ENCODE measurements at places on chromosomes 7 and 10.
A peak's percentile ranks its signal among the peaks of the same experiment; 100 is the strongest.

DNA sequence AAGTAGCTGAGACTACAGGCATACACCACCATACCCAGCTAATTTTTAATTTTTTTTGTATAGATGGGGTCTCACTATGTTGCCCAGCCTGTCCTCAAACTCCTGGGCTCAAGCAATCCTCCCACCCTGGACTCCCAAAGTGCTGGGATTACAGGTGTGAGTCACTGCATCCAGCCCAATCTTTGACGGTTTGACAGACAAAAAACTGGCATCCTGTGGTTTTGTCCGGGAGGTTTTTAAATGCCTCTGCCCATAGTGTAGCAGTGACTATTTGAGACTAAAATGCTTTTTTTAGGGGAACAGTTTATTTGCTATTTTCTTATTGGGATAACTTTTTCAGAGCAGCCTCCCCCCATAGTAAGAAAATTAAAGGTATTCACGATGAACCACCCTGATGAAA is 523.7 kb upstream of the GALNT17 start:
- no peak for DNase-seq

DNA sequence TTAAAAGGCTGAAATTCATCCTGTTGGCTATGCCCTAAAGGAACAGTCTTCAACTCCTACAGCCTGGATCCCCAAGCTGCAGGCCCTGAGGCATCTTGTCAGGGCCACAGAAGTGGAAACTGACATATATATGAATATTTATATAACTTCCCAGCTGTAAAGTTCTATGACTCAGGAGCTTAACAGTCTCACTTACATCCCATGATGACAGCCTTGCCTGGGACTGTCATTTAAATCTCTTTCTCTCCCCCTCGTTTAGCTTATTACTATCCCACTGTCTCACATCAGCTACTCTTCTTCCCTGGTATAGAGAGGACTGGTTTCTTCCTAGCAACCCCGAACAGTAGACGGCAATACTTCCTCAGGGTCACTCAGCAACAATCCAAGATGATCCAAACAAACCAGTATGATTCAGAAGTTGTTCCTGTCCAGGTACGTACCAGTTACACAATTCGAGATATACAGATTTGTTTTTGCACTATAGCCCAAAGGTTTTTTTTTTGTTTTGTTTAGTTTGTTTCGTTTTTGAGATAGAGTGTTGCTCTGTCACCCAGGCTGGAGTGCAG is 22.7 kb downstream of the KIAA1549 start:
- DNase-seq, result no peak

DNA sequence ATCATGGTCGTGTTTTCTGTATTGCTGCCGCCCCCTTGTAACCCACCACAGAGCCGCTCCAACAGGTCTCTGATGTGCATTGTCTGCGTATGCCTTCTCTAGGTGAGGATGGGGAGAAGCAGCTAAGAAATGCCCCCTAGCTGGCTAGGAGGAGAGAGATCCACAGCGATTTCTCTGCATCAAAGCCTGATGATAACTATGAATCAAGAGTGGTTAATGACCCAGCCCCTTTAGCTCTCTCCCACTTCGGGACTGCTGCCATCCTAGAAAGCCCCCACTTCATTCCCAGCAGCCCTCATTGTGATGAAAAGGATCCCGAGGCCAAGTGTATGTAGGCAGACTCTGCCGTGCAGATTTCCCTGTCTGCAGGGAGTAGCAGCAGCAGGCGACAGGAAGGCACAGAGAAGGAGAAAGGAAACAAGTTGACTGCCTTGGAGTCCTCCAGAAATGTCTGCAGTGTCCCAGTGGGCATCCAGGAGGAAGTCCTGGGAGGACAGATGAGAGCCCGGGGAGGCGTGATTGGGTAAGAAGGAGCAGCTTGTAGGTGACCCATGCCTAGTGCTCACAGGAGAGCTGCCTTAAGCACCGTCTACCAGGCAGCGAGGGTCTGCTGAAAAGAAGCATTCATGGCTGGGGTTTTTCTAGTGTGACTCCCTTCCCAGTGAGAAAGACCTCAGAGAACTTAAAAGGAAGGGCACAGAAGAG is 2.9 kb downstream of the PLXNA4 start:
- DNase-seq, result no peak

DNA sequence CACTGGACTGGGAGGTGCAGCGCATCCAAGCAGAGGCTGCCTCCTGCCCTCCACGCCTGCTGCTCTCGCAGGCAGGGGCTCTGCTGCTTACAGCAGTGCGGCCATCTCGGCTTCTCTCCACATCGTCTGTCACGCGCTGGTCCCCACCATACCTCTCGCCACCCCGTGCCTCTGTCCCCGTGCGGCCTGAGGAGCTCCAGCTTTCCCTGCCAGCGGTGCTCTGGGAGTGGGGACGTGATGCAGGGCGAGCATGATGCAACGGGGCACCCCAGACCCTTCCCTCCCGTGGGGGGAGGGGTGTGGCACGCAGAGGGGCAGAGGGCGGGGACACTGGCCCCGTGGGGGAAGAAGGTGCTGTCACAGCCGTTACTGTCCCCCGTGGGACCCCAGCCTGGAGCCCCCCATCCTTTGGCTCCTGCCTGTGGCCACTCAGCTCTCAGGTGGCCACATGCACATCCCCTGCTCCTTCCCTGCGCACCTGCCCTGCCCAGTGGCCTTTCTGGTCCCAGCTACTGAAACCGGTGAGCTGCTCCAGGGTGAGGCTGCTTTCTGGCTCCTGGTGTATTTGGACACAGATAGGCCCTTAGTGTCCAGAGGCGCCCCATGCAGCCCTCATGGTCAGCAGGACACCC is 9.0 kb downstream of the GET4 start:
- no peak for DNase-seq

DNA sequence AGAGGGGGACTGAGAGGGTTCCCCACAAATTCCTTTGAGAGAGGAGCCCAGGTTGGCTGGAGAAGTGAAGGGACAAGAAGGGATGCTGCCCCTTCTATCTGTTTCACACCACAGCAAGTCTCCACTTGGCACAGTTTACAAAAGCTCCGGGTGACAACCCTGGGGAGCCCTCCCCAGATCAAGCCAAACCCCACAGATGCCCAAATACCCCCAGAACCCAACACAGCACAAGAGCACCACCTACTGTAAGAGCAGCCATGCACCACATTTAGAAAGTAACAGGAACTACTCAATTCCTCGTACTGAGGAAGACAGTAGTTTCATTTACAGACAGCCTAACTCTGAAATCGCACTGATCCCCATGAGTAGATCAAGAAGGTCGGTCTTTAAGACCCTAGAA is 67.8 kb upstream of the ATP6V0A4 start:
- no peak for DNase-seq

DNA sequence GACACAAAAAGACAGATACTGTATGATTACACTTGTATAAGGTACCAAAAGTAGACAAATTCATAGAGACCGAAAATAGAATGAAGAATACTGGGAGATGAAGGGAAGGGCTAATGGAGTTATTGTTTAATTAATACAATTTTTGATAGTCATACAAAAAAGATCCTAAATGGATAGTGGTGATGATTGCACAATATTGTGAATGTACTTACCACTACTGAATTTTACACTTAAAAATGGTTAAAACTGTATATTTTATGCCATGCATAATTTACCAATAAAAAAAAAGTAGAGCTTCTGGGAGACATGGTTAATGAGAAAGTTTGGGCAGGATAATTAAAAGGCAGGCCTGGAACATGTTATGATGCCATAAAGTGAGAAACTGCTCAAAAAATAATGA is 119.0 kb downstream of the ZPBP start:
- DNase-seq, result no peak

GRCh38 chr10:103125323-103126267 is 67.5 kb downstream of the NT5C2 start:
- no peak for DNase-seq

- DNase-seq, result no peak
Observed at GRCh38 chr7:17206349-17206905, 92.0 kb upstream of the AHR start.

GRCh38 chr10:28684157-28684985 is 7.0 kb downstream of the BAMBI start:
- no peak for DNase-seq

DNA sequence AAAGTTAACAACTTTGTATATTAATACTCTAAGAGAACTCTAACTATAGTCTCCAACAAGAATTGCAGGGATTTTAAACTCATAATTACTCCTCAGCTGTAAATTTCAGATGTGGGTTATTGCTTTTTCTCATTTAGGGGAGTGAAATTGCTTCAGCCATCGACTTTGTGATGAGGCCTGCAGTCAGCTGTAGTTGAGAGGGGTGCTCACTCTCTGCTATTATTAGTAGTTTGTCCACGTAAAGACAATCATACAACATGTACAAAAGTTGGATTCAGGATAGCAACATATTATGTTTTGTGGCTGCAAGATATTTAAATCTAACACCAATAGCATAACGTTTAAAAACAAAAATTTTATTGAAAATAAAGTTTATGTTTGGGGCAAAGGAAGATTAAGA is 28.7 kb downstream of the HDAC9 start:
- no peak for DNase-seq

GRCh38 chr7:51303142-51303525 is 13.5 kb downstream of the COBL start:
- no peak for DNase-seq

GRCh38 chr7:44460325-44460724 is 30.1 kb downstream of the NUDCD3 start:
- DNase-seq, result no peak

- peak; percentile 46 for DNase-seq
Observed at GRCh38 chr7:100604028-100604975, 2.1 kb downstream of the PCOLCE start.

- no peak for DNase-seq
Observed at GRCh38 chr7:45574416-45574668, 174 bp downstream of the ADCY1 start.

- DNase-seq, result no peak
Observed at GRCh38 chr7:17369691-17370426, 71.4 kb downstream of the AHR start.

DNA sequence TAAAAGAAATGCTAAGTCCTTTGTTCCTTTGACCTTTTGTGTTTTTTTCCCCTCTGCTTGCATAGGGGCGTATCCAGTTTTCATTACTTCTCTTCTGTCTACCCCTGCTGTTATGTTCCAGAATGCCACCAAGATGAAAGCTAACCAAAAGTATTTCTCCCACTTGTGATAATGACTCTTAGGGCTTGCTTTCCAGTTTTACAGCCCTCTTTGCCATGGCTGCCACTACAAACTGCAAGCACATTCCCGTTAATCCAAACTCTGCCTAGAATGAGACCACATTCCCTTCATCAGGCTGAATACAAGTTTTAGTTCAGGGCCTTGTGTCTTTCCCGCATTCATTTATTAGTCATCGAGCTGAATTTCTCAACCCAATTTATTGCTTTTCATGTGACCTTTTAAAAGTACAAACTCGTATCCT is 23.6 kb upstream of the CD36 start:
- no peak for DNase-seq

GRCh38 chr7:47453093-47454061 is 128.5 kb downstream of the TNS3 start:
- no peak for DNase-seq

DNA sequence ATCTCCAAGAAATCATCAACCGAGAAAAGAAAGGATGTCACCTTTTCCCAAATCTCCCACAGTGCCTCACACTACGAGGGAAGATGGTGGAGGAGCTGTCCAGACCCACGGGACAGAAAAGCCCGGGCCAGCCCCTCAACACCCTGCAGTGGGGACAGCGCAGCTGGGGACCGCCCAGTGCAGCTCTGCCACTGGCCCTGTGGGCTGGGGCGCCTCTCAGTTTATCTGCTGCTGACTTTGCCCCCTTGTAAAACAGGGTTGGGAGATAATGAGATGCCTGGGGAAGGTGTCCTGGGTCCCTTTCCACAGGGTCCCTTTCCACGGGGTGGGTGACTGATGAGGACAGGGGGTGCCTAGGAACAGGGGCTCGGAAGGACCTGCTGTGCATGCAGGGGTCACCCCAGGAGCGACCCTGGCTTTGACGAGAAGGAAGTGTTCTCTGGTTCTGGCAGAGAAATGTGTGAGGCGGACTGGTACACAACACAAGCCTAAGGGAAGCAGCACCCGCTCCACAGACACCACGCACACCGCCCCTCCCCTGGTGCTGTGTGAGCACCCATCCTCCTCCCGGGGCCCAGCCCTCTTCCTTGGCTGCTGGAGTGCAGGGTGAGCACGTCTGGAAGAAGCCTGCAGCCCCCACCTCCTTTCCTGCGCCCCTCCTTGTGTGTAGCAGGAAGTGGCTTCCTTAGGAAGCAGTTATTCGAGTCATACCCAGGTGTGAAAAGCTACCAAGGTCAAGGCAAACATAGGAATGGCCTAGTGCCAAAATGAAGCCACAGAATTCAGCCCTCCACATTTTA is 339.9 kb downstream of the DNAJB6 start:
- no peak for DNase-seq

GRCh38 chr10:123381224-123381623 is 227.0 kb downstream of the BUB3 start:
- no peak for DNase-seq

DNA sequence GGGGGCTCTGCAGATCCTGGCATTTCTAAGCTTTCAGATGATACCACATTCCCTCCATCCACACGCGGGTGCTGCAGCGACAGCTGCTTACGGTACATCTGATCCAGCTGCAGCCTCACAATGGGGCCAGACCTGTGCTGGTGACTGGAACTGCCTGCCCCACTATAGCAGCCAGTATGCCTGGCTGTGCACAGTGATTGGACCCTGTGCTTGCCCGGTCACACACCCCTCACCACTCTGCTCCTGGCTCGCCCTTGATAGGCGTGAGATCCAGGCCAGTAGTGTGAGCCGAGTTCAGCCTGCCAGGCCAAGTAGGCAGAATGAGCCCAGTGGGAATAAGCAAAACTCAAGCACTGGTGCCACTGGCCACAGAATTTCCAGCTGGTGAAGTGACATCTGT is 164.8 kb downstream of the NRBF2 start:
- no peak for DNase-seq

DNA sequence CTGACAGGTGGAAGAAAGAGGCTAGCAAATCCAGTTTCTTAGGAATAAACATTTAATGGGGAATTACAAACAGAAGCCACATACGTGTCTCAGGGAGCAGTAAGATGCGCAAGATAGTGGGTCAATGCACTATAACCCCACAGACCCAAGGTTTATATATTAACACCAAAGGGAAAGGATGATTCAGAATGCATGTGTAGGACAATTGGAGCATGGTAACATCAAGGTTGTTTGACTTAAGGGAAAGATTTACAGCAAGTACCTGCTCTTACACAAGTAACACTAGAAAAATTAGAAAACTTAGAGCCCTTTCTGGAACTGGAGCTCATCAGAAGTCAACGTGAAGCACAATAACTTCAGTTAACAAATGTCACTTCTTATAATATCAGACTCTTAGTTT is 161.1 kb upstream of the ZWINT start:
- DNase-seq, result no peak

DNA sequence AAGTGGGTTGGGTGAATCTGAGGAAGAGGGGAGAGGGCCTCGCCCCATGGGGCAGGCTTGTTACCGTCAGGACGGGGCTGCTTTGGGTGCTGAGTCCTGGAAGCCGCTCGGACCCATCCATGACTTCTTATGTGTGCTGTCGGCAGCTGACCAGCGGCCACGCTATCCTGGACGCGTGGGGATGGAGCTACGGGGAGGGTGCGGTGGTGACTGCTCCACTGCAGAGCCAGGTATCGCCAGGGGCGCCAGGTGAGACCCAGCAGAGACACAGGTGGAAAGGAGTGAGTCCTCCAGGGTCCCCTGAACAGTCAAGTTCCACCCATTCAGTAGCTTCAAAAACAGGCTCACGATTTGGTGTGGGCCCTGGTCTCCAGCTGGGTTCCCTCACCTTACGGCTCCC is 10.6 kb upstream of the FAM20C start:
- no peak for DNase-seq
